ENCODE measurements at places on chromosomes 7 and 10.
A peak's percentile ranks its signal among the peaks of the same experiment; 100 is the strongest.

DNA sequence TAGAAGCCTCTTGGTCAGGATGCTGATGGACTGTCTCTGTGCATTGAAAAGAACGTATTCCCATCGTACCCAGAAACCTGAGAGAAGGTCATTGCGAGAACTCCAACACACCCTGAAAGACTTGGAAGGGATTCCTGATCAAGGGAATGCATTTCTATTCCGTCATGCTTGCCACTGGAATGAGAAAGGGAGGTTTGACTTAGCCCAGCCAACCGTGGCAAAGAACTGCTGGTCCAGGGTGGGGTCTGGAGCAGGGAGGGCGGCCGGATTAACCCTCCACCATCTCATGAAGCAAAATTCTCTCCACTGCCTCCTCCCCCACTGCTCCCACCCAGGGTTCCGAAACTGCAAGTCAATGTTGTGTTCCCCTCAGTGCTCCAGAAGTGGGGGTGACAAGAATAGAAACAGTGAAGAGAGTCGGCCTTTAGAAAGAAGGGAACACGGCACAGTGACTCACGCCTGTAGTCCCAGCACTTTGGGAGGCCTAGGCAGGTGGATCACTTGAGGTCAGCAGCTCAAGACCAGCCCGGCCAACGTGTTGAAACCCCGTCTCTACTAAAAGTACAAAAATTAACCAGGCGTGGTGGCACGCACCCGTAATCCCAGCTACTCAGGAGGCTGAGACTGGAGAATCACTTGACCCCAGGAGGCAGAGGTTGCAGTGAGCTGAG lies 137.5 kb upstream of the MGMT start:
- no peak for DNase-seq

- no peak for DNase-seq
Observed at GRCh38 chr10:127398140-127398970, 150.8 kb upstream of the NPS start.

DNA sequence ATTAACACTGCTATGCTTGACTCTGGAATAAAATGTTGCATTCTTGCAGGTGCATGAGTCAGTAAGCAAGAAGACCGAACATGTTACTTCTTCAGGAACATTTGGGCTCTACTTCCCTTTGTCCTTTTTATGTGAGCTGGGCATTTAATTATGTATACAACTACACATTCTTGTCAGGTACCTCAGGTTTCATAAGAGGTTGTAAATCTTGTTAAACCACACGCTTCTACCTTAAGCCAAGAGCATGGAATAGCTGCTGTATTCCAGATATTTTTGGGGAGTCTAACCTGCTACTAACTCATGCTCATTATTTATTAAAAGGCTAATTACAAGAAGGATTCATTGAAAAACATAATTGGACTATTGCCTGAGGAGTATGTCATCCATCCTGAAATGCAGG lies 414.2 kb upstream of the KLF6 start:
- no peak for DNase-seq

GRCh38 chr7:106071356-106071998 lies 40.6 kb downstream of the SYPL1 start:
- peak; percentile 51 for DNase-seq

DNA sequence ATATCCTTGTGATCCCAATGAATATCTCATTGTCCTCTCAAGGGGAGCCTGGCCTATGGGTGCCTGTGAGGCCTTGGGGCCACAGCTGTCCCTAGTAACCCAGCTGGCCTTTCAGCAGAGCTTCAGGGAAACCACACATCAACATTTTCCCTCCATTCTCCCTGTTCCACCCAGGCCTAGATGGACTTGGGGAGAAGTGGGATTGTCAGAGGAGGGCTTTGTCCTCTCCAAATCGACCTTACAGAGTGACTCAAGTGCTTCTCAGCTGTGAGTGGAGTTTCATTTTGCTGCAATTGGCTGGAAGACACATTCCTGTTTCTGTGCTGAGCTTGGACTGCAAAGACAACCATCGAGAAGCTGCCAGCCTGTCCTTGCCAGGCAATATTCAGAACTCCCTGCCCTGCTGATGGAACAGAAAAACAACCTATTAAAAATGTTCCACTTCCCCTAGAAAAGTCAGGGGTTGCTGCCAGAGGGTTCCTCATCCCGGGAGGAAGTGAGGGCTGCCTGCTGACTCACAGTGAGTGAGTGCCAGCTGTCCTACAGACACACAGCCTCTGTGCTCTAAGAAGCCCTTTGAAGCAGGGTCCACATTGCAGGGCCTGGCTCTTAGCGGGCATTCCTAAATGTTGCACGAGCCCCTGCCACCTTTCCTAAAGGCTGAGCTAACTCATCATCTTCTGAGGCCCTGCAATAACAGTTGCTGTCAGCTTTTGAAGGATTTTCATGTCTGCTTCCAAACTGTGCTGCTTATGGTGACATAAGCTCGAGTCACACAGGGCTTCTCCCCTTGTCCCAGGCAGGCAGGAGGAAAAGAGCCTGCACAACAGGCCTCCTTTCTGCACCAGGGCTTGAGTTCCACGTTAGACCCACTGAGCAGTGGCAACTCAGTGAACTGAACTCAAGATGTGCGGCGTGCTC lies 20.5 kb downstream of the STRA8 start:
- DNase-seq, result peak; percentile 84
